Psoas muscle (tissue), 8 donors: ENCODE measurements at places on chromosomes 2 and 18. TPM values are rescaled to one million over a fixed set of nuclear protein-coding genes. Genes with fewer than 3 reads are reported as not detected.

FNDC4 gene
- total RNA-seq = 38.1 TPM

TMEM247 gene
- total RNA-seq = not detected

TRAPPC8 gene
- total RNA-seq = 32.6 TPM

KLHL29 gene
- total RNA-seq = 4.4 TPM

DLX1 gene
- 0.28 TPM for total RNA-seq

DNA sequence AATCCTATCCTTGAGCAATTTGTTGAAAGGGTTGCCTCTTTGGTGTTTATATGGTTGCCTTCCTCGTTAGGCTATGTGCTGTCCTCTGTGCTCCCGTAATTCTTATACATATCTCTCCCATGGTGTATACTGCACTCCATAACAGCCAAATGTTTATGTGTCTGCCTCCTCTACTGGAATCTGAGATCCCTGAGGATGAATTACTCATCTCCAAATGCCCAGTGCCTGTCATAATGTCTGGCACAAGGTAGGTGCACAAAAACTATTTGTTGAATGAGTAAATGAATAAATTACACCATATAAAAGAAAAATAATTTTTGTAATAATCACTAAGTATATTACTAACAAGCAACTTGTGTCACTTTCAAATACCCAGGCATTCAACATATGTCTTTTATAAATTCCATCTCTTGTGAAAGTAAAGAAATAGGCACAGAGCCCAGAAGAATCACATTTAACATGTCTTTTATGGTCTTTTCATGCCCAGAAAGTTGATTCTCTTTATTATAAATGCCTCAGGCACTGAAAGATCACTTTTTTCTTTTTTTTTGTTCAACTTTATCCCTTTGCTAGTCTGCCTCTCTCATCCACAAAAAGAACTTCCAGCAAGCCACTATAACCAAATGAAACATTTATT, 164.9 kb downstream of the CCDC148 start:
- no peak overlapping the region for H3K27ac ChIP-seq
- no peaks in the 10 kb centered on the region for H3K36me3 ChIP-seq
- H3K4me3 ChIP-seq = no peak overlapping the region
- DNase-seq = no peak
- H3K4me1 ChIP-seq = no peaks in the 10 kb centered on the region

DNA sequence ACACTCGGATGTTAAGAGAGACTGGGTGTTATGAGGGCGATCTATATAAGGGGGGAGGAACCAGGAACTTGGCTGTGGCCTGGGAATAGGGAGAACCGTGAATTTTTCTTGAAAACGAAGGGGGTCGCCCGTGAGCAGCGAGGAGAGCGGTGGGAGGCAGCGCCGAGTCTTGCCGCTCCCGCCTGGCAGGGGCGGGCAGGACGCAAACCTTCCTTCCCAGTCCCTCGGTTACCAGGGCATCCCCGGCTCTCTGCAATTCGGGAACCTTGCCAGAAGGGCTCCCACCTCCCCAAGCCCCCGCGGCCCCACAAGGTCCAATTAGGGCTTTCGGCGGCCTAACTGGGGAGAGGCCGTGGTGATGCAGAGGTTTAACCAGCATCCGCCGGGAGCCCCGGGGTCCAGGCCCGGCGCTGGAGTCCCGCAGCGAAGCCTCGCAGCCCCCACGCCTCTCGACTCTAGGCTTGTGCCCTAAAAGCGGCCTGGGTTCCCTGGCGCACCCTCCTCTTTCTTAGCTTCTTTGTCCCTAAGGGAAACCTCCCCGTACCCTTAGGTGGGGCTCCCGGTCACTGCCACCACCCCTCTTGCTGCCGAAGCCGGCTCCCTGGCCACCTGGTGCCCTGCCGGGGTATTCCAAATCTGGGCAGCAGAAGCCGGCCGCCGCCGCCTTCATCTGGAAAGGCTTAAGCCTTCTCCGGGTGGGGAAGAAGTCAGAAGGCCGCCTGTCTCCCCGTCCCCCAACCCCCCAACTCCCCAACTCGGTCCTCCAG, 680 bp upstream of the FHOD3 start:
- DNase-seq = peak; percentile 75
- peaks cover 9% of the 10 kb centered on the region for H3K4me1 ChIP-seq
- no peaks in the 10 kb centered on the region for H3K36me3 ChIP-seq
- H3K4me3 ChIP-seq = peak overlapping the region; percentile 86

GRCh38 chr2:188291142-188291616, 495 bp upstream of the GULP1 start:
- H3K4me3 ChIP-seq = peak overlapping the region; percentile 94
- no peaks in the 10 kb centered on the region for H3K36me3 ChIP-seq
- H3K4me1 ChIP-seq = peaks cover 19% of the 10 kb centered on the region
- no peaks in the 10 kb centered on the region for H3K27me3 ChIP-seq
- DNase-seq = no peak

GRCh38 chr2:97908208-97908676, 87.5 kb downstream of the TMEM131 start:
- peaks cover 18% of the 10 kb centered on the region for H3K4me1 ChIP-seq
- no peaks in the 10 kb centered on the region for H3K36me3 ChIP-seq
- H3K27me3 ChIP-seq = no peaks in the 10 kb centered on the region
- no peak overlapping the region for H3K4me3 ChIP-seq
- no peak overlapping the region for H3K27ac ChIP-seq
- no peak for DNase-seq

GRCh38 chr2:166518634-166519390, 24.8 kb upstream of the SCN7A start:
- no peaks in the 10 kb centered on the region for H3K4me1 ChIP-seq
- H3K36me3 ChIP-seq = no peaks in the 10 kb centered on the region
- H3K27me3 ChIP-seq = no peaks in the 10 kb centered on the region
- peak overlapping the region; percentile 21 for H3K4me3 ChIP-seq
- DNase-seq = no peak

DNA sequence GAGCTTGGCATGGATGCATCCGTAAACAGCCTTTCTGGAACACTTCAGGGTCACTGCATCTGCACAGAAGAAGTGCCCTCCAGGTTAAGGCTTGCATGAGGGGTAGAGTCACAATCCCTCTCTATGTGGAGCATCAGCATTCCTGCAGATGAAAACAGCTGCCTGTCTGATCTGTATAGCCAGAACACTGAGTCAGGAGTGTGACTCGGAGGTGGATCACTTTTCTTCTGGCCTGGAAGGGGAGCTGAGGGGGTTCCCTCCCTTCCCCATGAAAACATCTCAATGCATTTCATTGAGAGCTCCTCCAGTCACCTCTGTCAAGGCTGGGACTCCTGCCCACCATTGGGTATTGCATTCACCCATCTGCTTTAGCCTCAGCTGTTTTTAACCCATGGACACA, 72.5 kb upstream of the SERPINE2 start:
- no peak overlapping the region for H3K27ac ChIP-seq
- no peaks in the 10 kb centered on the region for H3K27me3 ChIP-seq
- H3K4me3 ChIP-seq = no peak overlapping the region
- no peak for DNase-seq
- no peaks in the 10 kb centered on the region for H3K36me3 ChIP-seq
- no peaks in the 10 kb centered on the region for H3K4me1 ChIP-seq

- DNase-seq = no peak
- no peak overlapping the region for H3K4me3 ChIP-seq
- no peaks in the 10 kb centered on the region for H3K4me1 ChIP-seq
- H3K36me3 ChIP-seq = peaks cover 34% of the 10 kb centered on the region
Observed at GRCh38 chr18:35662293-35663062, 80.9 kb downstream of the GALNT1 start.

DNA sequence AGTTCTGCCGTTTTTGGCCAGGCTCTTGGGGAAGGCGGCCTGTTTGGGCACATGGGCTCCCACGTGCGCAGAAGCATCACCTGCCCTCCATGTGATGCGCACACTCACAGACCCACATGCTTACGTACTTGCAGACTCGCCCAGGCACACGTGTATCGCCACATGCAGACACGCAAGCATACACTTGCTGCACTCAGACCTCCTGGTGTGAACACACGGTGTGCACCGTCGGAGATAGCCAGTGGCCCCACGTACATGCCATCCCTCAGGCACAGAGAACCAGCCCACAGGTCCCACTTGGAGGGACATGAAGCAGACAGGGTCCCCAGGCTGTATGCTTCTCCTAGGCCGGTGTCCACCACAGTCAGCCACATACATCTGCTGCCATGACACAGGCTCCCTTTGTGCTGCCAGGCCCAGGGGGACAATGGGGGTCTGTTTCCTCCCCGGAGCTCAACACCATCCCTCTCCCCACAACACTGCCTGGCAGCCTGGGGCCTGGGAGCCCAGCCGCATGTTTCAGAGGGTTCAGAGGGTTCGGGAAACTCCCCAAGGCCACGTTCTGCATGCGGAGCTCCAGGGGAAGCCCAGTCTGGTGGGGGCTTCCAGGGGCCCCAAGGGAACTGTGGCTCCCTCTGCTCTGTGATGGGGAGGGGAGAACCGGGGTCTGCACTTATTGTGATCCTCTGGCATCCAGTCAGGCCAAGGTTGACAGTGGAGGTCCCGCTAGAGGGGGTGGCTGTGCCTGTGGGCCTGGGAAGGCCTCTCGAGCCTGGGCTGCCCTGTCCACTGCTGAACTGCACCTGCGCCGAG, 208.1 kb upstream of the HAAO start:
- H3K27me3 ChIP-seq = no peaks in the 10 kb centered on the region
- no peaks in the 10 kb centered on the region for H3K4me1 ChIP-seq
- no peak overlapping the region for H3K4me3 ChIP-seq
- DNase-seq = no peak

DNA sequence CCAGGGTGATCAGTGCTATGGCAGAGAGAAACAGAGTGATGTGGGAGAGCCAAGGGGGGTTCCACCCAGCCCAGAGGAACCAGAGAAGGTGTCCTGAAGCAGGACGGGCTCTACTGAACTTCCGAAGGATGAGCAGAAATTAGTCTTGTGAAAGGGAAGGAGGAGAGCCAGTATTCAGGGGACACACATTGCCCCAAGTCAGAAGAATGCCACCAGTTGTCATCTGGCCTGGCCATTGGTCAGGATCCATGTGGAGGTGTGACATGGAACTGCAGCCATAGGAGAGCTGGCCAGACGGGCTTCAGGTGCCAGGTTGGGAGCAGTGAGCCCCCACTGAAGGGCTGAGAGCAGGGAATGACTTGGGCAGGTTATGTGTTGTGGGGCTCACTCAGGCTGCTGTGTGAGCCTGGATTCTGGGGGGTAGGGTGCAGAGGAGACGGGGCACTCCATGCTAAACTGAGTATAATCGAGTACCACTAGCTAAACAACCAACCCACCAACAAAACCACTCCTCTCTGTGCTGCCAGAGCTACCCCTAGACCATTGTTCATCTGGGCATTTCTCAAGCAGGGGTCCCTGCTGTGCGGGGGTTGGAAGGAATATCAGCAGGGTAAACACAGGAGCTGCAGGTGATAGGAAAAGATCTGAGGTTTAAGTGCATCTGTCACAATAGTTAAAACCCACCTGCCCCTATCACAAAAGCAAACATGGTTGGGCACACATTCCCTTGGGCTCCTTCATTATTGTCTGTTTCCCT, 25.3 kb downstream of the MARCO start:
- H3K27ac ChIP-seq = no peak overlapping the region
- H3K4me1 ChIP-seq = no peaks in the 10 kb centered on the region
- no peak for DNase-seq
- no peak overlapping the region for H3K4me3 ChIP-seq
- no peaks in the 10 kb centered on the region for H3K27me3 ChIP-seq

DNA sequence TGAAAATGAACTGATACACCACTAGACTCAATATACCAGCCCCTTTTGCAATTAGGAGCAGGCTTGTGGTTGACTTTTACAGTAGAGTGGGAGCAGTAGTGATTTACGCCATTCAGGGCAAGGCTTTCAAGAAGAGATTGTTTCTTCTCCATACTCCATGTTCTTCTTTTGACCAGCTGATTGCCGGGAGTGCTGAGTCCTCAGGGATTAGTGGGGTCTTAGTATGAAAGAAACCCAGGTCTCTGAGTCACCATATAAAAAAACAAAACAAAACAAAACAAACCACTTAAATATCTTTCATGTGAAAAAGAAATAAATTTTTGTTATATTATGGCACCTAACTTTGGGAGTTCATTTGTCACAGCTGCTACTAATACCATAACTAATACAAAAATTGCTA, 465.6 kb upstream of the TRIB2 start:
- H3K4me1 ChIP-seq = no peaks in the 10 kb centered on the region
- no peak overlapping the region for H3K4me3 ChIP-seq
- no peak overlapping the region for H3K27ac ChIP-seq
- H3K36me3 ChIP-seq = no peaks in the 10 kb centered on the region
- no peaks in the 10 kb centered on the region for H3K27me3 ChIP-seq

GRCh38 chr2:40716879-40717278, 265.0 kb upstream of the SLC8A1 start:
- H3K27ac ChIP-seq = no peak overlapping the region
- H3K4me3 ChIP-seq = no peak overlapping the region
- DNase-seq = peak; percentile 48

GRCh38 chr2:96787411-96787810, 26.7 kb downstream of the CNNM4 start:
- H3K4me1 ChIP-seq = peaks cover 23% of the 10 kb centered on the region
- peak overlapping the region; percentile 97 for H3K27ac ChIP-seq
- no peak for DNase-seq
